ENCODE measurements at places on chromosomes 1 and 21.

DNA sequence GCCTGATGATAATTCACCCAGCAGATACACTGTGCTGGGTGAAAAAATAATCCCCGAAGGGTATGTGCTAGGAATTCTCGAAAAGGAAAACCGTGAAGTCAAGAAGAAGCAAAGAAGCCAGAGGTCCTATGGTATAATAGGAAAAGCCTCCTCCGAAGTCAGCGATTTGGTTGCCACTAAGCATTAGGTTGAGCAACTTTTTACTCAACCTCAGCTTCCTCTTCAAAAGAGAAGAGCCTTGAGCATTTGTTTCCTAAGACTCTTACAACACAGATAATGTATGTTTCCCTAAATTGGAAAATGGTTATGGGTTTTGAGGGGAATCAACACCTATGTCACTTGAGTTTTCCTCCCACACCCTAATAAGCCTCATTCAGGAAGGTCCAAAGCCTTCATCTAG is 21.3 kb upstream of the MNDA start:
- no peak for DNase-seq

- no peak for DNase-seq
Measured at GRCh38 chr1:246226041-246226440, 281.0 kb downstream of the SMYD3 start.

DNA sequence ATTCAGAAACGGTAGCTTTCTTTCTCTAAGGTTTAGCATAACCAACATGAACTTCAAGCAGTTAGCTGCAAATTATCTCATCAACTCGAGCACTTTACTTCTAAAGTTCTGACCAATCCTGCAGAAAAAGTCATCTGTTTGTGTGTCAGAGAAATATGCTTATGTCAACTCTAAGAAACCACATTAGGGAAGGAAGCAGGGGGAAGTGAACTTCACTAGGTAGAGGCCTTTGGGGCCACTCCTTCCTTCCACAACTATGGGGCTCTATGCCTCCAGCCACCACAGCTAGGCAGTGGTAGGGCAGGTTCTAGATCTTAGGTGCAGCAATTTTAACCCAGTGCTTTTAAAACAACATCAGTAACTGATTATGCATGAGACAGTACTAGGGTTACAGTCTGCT is 375.9 kb downstream of the DSCAM start:
- no peak for DNase-seq

- no peak for DNase-seq
Measured at GRCh38 chr21:35406635-35407034, 357.5 kb upstream of the RUNX1 start.

GRCh38 chr1:200429221-200429751 is 19.4 kb upstream of the ZNF281 start:
- no peak for DNase-seq

DNA sequence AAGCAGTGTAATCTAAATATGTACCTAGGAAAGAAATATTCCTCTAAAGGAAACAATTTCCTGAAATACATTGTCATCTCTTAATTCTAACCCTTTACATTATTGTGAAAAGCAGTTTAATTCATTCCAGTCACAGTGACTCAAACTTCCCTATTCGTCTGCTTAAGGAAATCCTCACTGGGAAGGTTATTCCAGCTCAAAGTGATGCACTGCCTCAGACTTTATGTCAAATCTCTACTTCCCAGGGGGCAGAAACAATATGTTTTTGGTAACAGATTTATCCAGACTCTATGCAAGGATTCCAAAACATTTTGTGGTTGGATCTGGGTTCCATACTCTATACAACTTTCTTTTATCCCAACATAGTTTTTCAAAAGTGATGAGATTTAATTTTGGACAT is 145.2 kb downstream of the NTMT2 start:
- DNase-seq, result no peak

DNA sequence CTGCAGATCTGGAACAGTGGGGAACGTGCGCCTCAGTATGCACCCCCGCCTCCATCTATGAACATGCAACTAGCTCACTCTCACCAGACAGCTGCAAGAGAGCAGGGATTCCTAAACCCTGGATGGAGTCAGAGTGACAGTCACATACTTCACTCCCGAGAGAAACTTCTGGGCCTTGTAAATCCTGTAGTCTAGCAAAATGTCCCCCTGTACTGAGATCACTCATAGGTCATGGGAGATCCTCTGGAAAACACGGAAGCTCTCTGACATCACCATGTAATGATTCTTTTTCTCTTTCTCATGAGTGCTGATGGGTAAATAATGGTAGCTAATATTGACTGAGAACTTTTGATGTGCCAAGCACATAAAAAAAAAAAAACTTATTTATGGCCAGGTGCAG is 23.4 kb upstream of the TARDBP start:
- no peak for DNase-seq

GRCh38 chr1:27011058-27011764 is 1.4 kb downstream of the TENT5B start:
- DNase-seq, result no peak

GRCh38 chr1:54845772-54846171 is 41.2 kb downstream of the DHCR24 start:
- DNase-seq, result no peak

Measured in activated naive CD4-positive, alpha-beta T cell (primary cell).